NCI-H1436 (cell line): ENCODE measurements at places on chromosomes 11 and 22.

GRCh38 chr11:46845440-46845739, 690 bp downstream of the CKAP5 start:
- DNase-seq = peak; percentile 30

- no peak for DNase-seq
These were observed 70.7 kb downstream of the PARVB start for GRCh38 chr22:44094751-44095302.

- DNase-seq = no peak
These were observed 35.2 kb downstream of the KCNJ4 start for GRCh38 chr22:38419858-38420160.

DNA sequence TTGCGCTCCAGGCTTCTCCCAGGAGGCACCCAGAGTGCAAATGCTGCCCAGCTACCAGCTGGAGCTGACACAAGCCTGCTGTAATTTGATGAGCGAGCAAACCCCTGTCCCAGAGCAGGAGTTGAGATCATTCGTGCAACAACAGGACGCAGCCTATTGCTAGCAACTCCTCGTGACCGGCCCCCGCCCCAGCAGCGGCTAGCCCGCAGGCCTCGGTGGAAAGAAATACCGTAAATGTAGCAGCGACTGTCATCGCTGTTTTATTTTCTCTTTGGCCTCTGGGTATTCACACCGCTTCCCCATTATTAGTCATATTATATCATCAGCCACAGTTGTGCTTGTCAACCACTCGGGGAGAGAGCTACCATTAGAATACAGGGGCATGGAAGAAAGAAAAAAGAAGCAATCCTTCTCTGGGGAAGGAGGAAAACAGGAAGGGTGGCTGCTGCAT, 59.2 kb upstream of the ATXN10 start:
- DNase-seq = peak; percentile 31

DNA sequence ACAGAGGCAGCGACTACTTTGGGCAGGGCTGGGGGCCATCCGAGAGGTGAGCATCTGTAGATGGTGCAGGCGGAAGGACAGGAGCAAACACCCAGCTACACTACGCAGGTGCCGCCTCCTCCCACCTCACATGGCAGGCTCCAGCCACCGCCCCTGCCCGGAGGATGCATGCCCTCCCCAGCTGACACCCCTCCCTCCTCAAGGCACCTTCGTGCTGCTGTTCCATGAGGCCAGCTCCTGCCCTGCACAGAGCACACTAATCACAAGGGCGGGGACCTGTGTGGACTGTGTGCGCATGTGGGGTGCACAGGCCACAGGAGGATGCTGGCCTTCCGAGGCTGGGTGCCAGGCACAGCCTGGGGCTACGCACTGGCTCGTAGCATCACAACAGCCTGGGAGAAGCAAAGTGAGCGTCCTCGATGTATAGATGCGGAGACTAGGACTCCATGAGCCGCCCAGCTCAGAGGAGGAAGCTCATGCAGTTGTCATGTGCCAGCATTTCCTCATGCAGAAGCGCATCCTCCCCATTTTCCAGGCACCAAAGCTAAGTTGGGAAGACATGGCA, 32.8 kb upstream of the HMOX1 start:
- DNase-seq = no peak

DNA sequence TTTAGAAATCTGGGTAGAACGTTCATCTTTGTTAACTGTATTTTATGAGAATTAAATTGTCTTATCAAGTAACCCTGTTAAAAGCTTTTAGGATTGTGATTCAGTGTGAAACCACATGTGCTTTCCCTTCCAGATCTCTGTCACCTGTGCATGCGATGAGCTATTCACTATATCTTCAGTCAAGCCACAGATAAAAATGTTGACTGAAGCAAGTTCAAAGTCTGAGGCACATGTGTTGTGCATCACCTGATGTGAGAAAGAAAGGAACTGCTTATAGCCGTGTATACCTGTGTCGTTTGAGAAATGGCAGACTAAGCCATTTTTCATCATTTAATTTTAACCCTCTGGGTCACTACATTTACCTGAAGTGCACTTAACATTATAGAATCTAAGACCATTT, 1088.9 kb upstream of the TENM4 start:
- no peak for DNase-seq

DNA sequence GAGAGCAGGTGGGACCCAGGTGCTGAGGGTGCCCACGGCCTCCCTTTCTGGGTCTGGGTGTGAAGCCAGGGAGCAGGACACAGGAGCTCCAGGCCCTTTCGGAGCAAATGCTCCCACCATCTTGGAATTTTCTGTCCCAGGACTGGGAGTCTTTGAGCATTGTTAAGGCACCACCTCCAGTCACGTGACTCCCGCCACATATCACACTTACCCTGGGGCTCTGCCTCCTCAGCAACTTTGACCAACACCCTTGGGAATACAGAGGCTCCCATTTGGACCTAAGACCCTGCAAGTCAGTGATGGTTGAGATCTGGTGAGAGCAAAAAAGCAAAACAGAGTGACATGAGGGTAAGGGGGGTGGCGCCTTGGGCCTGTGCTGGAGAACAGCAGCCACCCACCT, 35.6 kb downstream of the GNAZ start:
- no peak for DNase-seq

DNA sequence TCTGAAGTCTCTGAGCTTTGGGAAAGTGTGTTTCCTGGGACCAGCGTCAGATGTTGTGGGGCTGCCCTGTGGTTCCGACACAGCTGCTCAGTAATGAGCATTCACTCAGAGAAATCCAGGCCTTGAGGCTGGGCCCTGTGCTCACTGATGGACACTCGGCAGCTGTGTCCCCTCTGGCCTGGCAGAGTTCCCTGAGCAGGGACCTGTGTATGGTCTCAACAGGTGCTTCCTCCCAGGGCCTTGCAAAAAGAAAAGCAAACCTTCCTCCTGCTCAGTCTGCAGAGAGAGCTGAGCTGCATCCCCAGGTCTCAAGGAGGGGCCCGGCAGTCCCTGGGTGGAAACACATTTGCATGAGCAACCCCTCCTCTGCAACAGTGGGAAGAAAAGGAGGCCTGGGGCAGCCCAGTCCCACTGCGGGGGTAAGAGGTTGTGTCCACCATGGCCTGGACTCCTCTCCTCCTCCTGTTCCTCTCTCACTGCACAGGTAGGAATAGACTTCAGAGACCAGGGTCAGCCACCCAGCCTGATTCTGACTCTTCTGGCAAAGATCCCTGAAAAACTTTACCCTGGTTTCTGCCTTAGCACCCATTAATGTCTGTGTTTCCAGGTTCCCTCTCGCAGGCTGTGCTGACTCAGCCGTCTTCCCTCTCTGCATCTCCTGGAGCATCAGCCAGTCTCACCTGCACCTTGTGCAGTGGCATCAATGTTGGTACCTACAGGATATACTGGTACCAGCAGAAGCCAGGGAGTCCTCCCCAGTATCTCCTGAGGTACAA, 131.2 kb downstream of the VPREB1 start:
- DNase-seq = no peak

DNA sequence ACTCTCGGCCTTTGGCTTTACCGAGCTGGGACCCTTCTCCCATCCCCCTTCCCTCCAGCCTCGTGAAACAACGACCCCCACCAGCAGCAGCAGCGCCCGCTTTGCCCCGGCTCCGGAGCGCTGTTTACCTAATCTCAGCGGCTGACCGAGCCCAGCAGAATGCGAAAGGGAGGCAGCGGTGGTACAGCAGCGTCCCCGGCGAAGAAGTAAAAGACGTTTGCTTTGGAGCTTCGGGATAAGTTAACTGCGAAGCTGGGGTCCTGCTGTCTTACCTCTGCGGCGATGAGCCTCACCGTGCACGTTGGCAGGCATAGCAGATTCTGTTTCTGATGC, 2.0 kb upstream of the LARGE1 start:
- DNase-seq = no peak

DNA sequence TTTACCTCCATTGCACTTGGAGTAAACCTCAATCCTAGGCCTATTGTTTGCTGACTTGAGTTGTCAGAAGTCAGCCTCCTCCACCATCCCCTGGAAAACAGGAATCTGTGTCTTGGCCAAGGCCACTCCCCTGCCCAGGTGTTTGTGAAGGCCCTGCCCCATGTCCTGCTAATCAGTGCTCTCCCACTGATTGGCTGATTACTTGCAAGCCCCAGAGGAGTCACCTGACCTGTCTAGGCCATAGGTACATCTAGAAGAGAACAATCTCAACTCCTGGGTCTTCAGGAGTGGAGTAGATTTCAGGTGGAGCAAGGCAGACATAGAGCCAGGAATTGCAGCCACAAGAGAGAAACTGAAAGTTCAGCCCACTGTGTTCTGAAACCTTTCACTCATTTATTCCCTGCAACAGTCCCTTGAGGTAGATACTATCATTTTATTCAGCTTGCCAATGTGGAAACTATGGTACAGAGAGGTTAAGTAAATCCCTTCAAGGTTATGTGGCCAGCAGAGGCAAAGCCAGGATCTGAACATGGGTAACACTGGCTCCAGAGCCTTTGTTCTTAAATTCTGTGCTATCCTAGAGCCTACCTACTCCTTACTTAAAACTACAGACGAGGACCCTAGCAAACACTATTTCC, 10.4 kb downstream of the OAF start:
- DNase-seq = no peak

DNA sequence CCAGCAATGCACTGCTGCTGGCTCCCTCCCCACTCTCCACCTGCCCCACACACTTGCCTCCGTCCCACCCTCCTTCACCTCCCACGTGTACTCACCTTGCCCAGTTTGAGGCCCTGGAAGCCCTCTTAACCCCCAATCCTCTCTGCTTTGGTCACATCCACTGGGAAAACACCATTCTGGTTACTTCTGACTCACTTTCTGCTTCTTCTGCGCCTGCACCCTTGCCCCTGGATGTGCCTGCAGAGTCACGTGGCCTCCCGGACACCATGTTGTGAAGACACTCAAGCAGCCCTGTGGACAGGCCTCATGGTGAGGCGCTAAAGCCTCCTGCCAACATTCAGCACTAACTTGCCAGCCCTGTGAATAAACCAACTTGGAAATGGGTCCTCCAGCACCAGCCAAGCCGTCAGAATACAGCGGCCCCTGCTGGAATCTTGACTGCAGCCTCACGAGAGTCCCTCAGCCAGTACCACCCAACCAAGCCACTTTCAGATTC, 2.6 kb upstream of the NAALADL1 start:
- DNase-seq = no peak

GRCh38 chr11:41201156-41201555, 258.3 kb downstream of the LRRC4C start:
- peak; percentile 40 for DNase-seq

- no peak for DNase-seq
These were observed 2.3 kb upstream of the SYVN1 start for GRCh38 chr11:65136515-65137096.

DNA sequence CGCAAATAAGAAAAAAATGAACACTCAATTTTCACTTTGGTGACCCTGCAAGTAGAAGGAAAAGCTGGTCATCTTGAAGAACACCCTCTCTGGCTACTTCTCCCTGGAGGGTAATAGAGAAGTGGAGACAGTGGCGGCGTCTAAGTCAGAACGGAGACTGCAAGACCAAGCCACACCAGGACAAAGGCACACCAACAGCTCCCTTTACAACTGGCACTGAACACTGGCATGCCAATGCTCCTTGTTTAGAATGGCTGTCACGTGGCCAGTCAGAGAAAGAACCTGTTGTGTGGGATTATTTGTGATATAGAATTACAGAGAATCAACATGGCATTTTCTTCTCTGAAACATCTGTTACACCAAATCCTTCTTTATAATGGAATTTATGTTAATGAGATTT, 61.3 kb upstream of the YPEL1 start:
- DNase-seq = no peak
